Activated T-cell treated with anti-CD3 and anti-CD28 coated beads, Interleukin-2, amount 50 U/mL, for 24 hours (primary cell): ENCODE measurements at places on chromosomes 6 and 20.

DNA sequence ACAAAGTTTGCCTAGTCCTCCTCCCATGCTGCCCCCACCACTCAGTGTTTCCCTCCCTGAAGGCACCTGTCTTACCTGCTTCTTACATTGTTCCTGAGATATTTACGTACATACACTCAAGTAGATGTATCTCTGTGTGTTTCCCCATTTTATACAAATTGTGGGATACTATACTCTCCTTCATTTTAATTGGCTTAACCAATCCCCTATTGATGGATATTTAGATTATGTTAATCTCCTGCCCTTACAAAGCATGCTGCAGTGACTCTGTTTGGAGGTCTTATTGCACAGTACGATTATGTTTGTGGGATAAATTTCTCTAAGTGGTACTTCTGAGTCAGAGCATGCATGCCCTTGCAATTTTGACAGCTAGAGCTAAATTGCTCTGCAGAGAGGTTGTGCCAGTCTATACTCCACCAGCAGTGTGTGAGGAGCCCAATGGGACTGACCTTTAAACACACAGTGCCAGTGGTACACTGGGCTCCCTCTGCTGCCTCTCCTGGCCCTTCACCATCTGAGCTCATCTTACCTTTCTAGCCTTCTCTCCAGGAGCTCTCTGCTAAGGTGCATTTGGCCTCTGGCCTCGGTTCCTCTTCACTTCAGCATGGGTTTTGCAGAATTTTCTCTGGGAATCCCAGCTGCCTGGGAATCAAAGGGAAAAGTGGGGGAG, 57.4 kb downstream of the LYRM2 start:
- no peaks in the 10 kb centered on the region for H3K4me1 ChIP-seq
- no peaks in the 10 kb centered on the region for H3K36me3 ChIP-seq
- H3K27ac ChIP-seq, result no peak overlapping the region
- H3K4me3 ChIP-seq, result no peak overlapping the region
- no peak for DNase-seq

- no peak for DNase-seq
- no peak overlapping the region for H3K27ac ChIP-seq
- no peaks in the 10 kb centered on the region for H3K36me3 ChIP-seq
- no peak overlapping the region for H3K4me3 ChIP-seq
Measured at GRCh38 chr6:135522965-135523692, 25.6 kb upstream of the AHI1 start.

- peaks cover 26% of the 10 kb centered on the region for H3K27me3 ChIP-seq
- no peaks in the 10 kb centered on the region for H3K36me3 ChIP-seq
- H3K4me1 ChIP-seq, result peaks cover 8% of the 10 kb centered on the region
- no peak for DNase-seq
- H3K4me3 ChIP-seq, result no peak overlapping the region
Measured at GRCh38 chr6:104623052-104623690, 236.5 kb downstream of the HACE1 start.

DNA sequence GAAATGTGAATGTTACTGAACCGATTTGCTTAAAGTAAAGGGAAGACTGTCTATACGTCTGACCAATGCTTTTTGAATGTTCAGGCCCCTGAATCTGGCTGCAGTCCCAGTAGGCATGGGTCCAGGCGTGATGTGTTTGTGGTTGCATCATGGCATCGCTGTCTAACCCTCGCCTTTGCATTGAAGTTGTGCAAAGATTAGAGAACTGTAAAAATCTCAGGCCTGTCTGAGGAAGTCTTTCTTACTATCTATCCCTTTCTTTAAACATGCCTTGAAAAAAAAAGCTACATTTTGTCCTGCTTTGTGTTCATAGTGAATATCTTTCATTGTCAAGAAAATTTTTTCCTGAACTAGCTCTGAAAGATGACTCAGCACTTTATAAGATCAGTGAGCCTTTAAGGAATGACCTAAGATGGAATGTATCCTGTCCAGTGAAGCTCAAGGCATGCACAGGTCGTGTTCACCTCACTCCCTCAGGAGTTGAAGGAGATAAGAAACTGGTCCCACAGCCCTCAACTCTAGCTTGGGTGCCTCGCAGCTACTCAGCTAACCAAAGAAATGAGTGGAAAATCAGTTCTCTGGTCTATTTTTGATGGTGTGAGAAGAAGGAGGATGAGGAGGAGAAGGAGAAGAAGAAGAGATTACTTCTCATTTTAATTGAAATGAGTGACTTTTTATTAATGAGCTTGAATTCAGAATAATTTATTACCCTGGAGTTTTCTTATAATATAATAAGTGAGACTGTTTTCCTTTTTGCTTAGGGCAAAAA, 48.6 kb downstream of the TPD52L1 start:
- no peaks in the 10 kb centered on the region for H3K4me1 ChIP-seq
- no peaks in the 10 kb centered on the region for H3K36me3 ChIP-seq

- peaks cover 23% of the 10 kb centered on the region for H3K36me3 ChIP-seq
- no peak overlapping the region for H3K4me3 ChIP-seq
- no peak overlapping the region for H3K27ac ChIP-seq
- peaks cover 21% of the 10 kb centered on the region for H3K4me1 ChIP-seq
Measured at GRCh38 chr6:36050947-36051710, 23.5 kb downstream of the MAPK14 start.

DNA sequence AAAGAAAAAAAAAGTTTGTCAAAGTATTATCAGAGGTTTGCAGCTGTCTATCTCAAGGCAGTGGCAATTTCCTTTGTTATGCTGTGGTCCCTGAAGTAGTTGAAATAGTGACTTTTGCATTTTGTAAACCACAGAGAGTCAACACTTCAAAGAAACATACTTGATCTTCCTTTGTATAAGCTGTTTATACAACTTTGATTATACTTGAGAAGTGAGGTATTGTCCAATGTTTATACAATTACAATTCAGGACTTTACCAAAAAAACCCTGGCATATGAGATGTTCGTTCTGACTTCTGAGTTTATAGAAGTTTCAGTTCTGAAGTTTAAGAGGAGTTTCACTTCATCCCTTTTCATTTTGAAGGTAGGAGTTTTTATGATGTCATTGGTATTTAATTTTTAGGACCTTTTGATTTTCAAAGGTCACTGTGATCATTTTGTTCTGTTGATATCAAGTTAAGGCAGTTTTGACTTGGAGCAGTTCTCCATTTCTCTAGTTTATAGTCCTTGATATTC, 4.0 kb downstream of the STK4 start:
- DNase-seq, result no peak
- peaks cover 64% of the 10 kb centered on the region for H3K4me1 ChIP-seq
- H3K27ac ChIP-seq, result peak overlapping the region; percentile 100

DNA sequence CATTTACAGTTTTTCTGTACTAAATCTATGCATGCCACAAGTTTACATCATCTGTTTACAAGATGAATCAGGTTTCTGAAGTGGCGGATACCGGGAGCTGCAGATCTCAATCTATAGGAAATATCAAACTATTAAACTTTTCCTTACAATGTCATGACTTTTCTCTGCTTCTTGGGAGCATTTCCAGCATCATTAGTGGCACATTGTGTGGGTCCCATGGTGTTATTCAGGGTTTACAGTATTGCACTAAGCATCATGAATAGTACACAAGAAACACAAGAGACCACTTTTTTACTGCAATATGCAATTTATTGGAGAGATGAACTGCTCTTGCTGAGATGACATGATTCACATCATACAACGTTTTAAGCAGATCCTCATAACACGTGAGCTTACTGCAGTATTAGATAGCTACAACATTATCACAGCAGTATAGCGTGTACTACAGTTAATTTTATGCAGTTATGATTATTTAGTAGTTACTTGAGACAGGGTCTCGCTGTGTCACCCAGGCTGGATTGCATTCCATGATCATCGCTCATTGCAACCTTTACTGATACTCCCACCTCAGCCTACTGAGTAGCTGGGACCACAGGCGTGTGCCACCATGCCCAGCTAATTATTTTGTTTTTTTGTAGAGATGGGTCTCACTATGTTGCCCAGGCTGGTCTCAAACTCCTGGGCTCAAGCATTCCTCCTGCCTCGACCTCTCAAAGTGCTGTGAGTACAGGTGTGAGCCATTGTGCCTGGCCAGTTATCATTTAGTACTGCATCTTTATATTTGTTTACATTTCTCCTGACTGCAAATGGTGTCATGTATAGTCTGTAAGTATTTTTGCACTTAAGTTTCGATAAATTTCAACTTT, 18.4 kb downstream of the BLTP3A start:
- H3K27ac ChIP-seq, result no peak overlapping the region
- no peak overlapping the region for H3K4me3 ChIP-seq
- no peaks in the 10 kb centered on the region for H3K27me3 ChIP-seq
- peaks cover 23% of the 10 kb centered on the region for H3K4me1 ChIP-seq
- peaks cover 2% of the 10 kb centered on the region for H3K36me3 ChIP-seq
- DNase-seq, result no peak

GRCh38 chr6:139985236-139985815, 610.9 kb upstream of the CITED2 start:
- no peaks in the 10 kb centered on the region for H3K27me3 ChIP-seq
- no peak overlapping the region for H3K4me3 ChIP-seq
- no peak for DNase-seq
- no peak overlapping the region for H3K27ac ChIP-seq

- peaks cover 23% of the 10 kb centered on the region for H3K4me1 ChIP-seq
- H3K27ac ChIP-seq, result peak overlapping the region; percentile 93
- H3K36me3 ChIP-seq, result peaks cover 1% of the 10 kb centered on the region
- peak overlapping the region; percentile 61 for H3K4me3 ChIP-seq
Measured at GRCh38 chr20:3980260-3981131, 34.9 kb downstream of the RNF24 start.

- H3K27me3 ChIP-seq, result peaks cover 20% of the 10 kb centered on the region
- no peaks in the 10 kb centered on the region for H3K36me3 ChIP-seq
- no peak overlapping the region for H3K27ac ChIP-seq
- peaks cover 13% of the 10 kb centered on the region for H3K4me1 ChIP-seq
- no peak for DNase-seq
- no peak overlapping the region for H3K4me3 ChIP-seq
Measured at GRCh38 chr6:53723331-53723730, 57.8 kb upstream of the KLHL31 start.

- no peak overlapping the region for H3K27ac ChIP-seq
- H3K4me1 ChIP-seq, result peaks cover 8% of the 10 kb centered on the region
- H3K4me3 ChIP-seq, result no peak overlapping the region
- peaks cover 62% of the 10 kb centered on the region for H3K36me3 ChIP-seq
- DNase-seq, result no peak
Measured at GRCh38 chr20:31746068-31746878, 7.2 kb downstream of the TPX2 start.

- H3K36me3 ChIP-seq, result peaks cover 6% of the 10 kb centered on the region
- H3K4me1 ChIP-seq, result no peaks in the 10 kb centered on the region
- H3K27ac ChIP-seq, result no peak overlapping the region
- H3K4me3 ChIP-seq, result no peak overlapping the region
- no peak for DNase-seq
- H3K27me3 ChIP-seq, result no peaks in the 10 kb centered on the region
Measured at GRCh38 chr6:145848541-145848940, 33.9 kb upstream of the FBXO30 start.

DNA sequence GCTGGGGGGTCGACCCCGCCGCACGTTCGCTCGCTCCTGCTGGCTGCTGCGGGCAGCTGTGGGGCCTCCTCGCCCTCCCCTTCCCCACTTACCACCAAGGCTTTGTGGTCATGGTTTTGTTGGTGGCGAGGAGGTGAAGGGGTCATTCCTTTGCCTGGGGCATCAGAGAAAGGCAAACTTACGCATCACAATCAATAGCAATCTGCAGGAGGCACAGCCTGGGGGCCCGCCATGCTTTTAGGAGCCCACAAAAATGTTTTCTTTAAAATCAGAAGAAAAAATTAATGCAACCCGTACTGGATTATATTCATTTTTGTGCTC, 137.0 kb downstream of the IMPG1 start:
- H3K4me1 ChIP-seq, result peaks cover 6% of the 10 kb centered on the region
- no peak overlapping the region for H3K27ac ChIP-seq

- no peak overlapping the region for H3K27ac ChIP-seq
- H3K36me3 ChIP-seq, result no peaks in the 10 kb centered on the region
- no peaks in the 10 kb centered on the region for H3K27me3 ChIP-seq
- no peak overlapping the region for H3K4me3 ChIP-seq
- H3K4me1 ChIP-seq, result peaks cover 4% of the 10 kb centered on the region
- DNase-seq, result no peak
Measured at GRCh38 chr6:80335121-80335531, 228.7 kb downstream of the BCKDHB start.

GRCh38 chr6:107729098-107729497, 95.0 kb downstream of the SCML4 start:
- H3K27me3 ChIP-seq, result no peaks in the 10 kb centered on the region
- H3K4me1 ChIP-seq, result peaks cover 88% of the 10 kb centered on the region
- DNase-seq, result no peak

- DNase-seq, result no peak
- no peaks in the 10 kb centered on the region for H3K36me3 ChIP-seq
- no peak overlapping the region for H3K4me3 ChIP-seq
- no peaks in the 10 kb centered on the region for H3K4me1 ChIP-seq
Measured at GRCh38 chr6:12585497-12585958, 131.0 kb upstream of the PHACTR1 start.

GRCh38 chr6:72622094-72622940, 453 bp downstream of the KCNQ5 start:
- peak overlapping the region; percentile 90 for H3K4me3 ChIP-seq
- DNase-seq, result peak; percentile 80
- peaks cover 6% of the 10 kb centered on the region for H3K36me3 ChIP-seq
- H3K27me3 ChIP-seq, result peaks cover 3% of the 10 kb centered on the region
- H3K27ac ChIP-seq, result peak overlapping the region; percentile 98
- H3K4me1 ChIP-seq, result peaks cover 77% of the 10 kb centered on the region

GRCh38 chr6:6164367-6164766, 156.1 kb downstream of the F13A1 start:
- H3K27ac ChIP-seq, result no peak overlapping the region
- H3K36me3 ChIP-seq, result no peaks in the 10 kb centered on the region
- H3K4me3 ChIP-seq, result no peak overlapping the region

DNA sequence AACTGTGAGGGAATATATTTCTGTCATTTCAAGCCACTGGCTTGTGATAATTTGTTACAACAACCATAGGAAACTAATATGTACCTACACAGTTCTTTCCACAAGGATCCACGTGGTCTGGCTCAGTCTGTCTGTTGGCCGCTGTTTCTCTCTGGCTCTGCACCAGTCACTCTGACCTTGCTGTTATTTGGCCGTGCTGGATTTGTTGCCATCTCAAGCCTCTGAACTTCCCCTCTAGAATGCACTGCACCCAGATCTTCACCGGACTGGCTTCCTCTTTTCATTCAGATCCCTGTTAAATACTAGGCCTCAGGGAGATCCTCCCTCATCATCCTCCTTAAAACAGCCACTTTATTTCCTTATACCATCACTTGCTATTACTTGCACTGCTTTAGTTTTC, 446.8 kb downstream of the TFAP2B start:
- H3K27me3 ChIP-seq, result no peaks in the 10 kb centered on the region
- no peaks in the 10 kb centered on the region for H3K4me1 ChIP-seq
- no peaks in the 10 kb centered on the region for H3K36me3 ChIP-seq
- no peak overlapping the region for H3K27ac ChIP-seq
- no peak for DNase-seq

- H3K4me1 ChIP-seq, result peaks cover 20% of the 10 kb centered on the region
- peak overlapping the region; percentile 75 for H3K4me3 ChIP-seq
- H3K27me3 ChIP-seq, result peaks cover 43% of the 10 kb centered on the region
- H3K27ac ChIP-seq, result no peak overlapping the region
- no peak for DNase-seq
Measured at GRCh38 chr6:26613201-26613600, 16.4 kb downstream of the ABT1 start.

GRCh38 chr6:163455552-163455951, 41.0 kb downstream of the QKI start:
- H3K27ac ChIP-seq, result no peak overlapping the region
- H3K4me3 ChIP-seq, result no peak overlapping the region
- H3K4me1 ChIP-seq, result peaks cover 64% of the 10 kb centered on the region
- DNase-seq, result no peak

GRCh38 chr6:89483111-89483720, 50.3 kb downstream of the ANKRD6 start:
- no peak overlapping the region for H3K4me3 ChIP-seq
- no peak overlapping the region for H3K27ac ChIP-seq
- H3K36me3 ChIP-seq, result no peaks in the 10 kb centered on the region
- H3K4me1 ChIP-seq, result peaks cover 3% of the 10 kb centered on the region
